ENCODE measurements at places on chromosomes 1 and 21.

GRCh38 chr1:46525253-46525983, 26.0 kb downstream of the KNCN start:
- peak; percentile 70 for DNase-seq

DNA sequence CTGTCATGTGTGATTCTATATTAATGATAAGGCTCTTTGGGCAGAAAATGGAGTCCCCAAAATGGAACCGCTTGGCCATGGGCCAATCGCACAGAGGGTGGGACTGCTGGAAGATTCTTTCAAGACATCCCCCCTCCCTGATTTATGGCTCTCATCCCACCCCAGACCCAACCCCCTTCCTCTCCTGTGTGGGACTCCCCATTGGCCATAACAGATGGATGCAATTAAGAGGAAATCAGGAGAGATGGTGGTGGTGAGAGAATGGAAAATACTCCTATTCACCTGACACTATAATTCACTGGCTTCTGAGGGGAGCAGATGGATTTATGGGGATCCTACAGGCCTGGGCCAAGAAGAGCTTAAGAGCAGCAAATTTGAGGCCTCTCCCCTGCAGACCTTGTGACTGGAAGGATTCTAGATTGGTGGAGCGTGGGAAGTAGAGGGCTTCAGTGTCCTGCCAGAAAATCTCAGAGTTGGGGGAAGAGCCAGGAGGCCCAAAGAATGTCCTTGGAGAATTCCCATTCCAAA, 1.7 kb downstream of the IGFN1 start:
- no peak for DNase-seq

DNA sequence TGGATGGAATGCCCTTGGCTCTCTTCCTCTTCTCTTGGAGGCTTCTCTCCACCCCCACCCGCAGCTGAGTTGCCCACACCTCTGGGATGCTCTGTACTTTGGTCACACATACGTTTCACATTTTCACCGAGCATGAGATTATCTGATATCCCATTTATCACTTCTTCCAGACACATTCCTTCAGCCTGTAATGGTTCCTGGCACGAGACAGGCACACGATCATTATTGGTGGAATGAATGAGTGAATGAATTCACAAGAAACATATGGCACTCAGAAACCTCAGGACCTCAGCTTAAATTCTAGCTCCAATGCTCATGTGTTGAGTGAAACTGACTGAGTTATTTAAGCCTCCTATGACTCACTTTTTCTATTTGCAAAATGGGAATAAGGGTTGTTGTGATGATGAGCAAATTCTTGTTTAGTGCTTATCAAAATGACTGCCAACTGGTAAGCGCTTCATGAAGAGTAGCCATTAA, 242.7 kb upstream of the JUN start:
- no peak for DNase-seq

DNA sequence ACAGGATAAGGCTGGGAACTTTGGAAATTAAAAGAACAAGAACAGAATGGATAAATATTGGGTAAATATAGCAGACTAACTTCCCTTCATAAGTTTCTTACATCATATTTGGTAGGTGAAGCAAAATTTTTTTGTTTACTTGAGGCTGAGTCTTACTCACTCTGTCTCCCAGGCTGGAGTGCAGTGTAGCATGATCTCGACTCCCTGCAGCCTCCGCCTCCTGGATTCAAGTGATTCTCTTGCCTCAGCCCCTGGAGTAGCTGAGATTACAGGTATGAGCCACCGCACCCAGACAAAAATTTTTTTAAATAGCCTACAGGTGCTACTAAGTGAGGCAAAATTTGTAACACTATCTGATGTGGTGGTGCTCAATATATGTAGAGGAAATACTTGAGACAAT, 50.7 kb downstream of the TM2D1 start:
- DNase-seq: no peak

DNA sequence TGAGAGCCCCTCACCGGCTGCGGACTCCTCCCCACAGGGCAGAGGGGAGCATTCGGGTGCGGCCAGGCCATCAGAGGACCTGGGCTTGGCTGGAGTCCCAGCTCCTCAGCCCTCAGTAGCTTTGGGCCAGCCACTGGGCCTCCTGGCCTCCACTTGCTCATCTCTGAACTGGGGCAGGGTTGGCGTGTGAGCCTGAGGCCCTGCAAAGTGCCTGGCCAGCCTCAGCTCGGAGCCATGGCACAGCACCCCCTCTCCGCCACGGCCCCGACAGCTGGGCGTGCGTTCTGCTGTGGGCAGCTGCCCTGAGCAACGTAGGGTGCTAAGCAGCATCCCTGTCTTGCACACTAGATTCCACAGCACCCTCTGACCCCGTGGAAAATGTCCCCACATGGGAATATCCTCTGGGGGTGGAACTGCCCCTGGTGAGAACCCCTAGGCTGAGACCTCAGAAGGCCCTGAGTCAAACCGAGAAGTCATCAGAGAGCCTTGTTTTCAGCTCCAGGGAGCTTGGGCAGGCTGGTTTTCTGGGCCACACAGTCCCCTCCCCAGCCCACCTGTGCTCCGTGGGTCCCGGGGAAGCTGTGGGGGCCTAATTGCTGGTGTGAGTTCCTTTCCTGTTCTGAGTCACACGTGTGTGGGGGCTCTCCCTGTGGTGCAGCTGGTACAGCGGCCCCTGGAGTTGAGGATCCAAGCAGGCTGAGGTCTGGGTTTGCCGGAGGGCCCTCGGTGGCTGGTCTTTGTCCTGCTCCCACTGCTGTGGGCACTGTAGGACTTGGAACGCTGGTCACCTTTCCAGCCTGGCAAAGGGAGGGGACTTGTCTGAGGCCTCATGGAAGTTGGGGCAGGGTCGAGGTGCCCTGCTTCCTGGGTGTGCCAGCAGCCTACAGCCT, 24.5 kb downstream of the TP73 start:
- DNase-seq: peak; percentile 45

DNA sequence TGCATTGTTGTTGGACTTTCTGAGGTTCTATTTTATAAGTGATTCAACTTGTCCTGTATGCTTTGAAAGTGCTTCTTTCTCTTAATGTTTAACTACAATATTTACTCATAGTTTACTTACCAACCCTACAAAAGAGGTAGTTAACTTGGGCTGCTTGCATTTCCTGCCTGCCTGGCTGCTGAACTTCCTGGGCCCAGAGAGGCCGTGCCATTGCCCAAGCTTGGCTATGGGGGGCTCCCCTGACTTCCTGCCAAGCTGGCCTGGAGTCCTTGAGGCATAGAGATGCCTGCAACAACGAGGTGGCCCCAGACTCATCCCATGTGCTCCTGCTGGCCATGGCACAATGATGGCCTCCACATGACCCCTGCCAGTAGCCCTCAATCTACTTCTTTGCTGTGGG, 361.6 kb upstream of the PLD5 start:
- no peak for DNase-seq

DNA sequence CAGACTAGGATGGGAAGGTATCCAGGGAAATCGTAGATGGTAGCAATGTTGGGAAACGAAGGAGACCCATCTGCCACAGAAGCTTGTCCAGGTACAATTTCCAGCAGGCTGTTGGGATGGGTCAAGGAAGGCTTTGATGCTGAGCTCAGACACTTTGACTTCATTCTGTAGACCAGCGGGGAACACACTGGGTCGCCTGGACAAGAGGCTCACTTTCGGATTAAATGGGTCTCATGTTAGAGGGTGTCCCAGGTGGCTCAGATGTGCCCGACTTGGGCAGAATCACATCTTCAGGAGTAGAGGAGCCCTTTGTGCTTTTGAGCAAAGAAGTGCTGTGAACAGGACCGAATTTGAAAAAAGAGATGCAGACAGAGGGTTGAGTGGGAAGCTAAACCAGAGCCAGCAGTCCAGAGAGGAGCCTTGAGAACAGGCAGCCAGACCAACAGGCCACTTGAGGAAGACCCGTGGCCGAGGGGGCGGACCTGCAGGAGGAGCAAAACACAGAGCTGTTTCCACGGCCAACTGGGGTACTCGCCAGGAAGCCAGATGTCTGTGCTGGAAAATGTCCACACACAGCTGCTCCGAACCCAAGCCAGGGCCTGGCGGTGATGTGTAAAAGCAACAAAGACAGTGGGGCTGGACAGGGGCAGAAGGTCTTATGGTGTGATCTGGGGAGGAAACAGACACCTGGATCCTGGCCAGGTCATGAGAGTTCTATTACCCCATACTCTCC, 146.9 kb downstream of the AJAP1 start:
- peak; percentile 90 for DNase-seq

- no peak for DNase-seq
Measured at GRCh38 chr21:45125357-45125756, 51.0 kb downstream of the ADARB1 start.

- no peak for DNase-seq
Measured at GRCh38 chr1:74530892-74531291, 18.5 kb upstream of the LRRC53 start.

- no peak for DNase-seq
Measured at GRCh38 chr1:28412731-28413130, 43.2 kb downstream of the PHACTR4 start.

DNA sequence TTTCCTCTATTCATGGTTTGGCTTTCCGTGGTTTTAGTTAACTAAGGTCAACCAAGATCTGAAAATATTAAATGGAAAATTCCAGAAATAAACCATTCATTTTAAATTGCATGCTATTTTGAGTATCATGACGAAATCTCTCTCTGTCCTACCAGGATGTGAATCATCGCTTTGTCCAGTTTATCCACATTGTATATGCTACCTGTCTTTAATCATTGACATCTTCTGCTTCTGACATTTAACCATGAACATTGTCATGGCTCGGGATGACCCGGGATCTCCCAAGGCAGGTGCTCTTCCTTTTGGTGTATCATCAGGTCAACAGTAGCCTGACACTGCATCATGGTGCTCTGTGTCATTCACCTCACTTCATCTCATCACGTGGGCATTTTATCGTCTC, 125.5 kb upstream of the HNRNPU start:
- DNase-seq: no peak

DNA sequence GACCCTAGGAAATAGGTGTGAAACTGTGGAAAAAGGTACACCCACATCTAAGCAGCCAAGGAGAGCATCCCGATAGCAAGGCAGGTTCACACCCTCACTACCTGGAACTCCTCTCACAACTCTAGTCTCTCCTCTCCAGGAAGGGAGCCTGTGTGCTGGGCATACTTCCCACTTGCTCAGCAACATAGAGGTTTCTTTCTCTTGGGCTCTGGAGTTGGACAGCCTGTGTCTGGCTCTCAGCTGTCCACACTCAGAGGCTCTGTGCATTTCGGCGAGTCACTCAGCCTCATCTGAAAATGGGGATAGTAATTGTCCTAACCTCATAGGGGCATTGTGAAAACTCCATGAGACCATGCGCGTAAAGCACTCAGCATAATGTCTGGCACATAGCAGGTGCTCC, 29.6 kb upstream of the VWA5B1 start:
- DNase-seq: no peak

- no peak for DNase-seq
Measured at GRCh38 chr1:82731216-82731615, 930.5 kb downstream of the ADGRL2 start.

- peak; percentile 11 for DNase-seq
Measured at GRCh38 chr1:2799811-2800663, 1.5 kb downstream of the TTC34 start.

- no peak for DNase-seq
Measured at GRCh38 chr1:54046671-54047383, 6.2 kb downstream of the TMEM59 start.

DNA sequence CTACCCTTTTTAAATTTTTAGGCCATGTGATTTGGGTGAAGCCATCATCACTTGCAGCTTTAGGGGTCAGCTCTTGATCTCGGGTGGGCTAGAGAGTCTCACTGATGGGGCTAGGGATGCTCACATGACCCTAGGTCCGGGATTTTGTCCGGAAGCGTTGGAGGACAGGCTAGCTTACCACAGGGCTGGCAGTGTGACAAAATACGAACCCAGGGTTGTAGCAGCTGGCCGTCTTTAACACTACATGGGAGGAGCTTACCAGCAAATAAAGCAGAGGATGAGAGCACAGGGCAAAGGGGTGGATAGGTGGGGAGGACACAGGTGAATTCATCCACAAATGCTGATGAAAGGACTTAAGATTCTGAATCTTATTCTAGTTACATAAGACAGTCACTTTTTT, 21.9 kb downstream of the GPR161 start:
- DNase-seq: no peak

GRCh38 chr1:114715952-114716303, 643 bp downstream of the NRAS start:
- no peak for DNase-seq

GRCh38 chr1:163406772-163407171, 85.0 kb downstream of the NUF2 start:
- DNase-seq: no peak

DNA sequence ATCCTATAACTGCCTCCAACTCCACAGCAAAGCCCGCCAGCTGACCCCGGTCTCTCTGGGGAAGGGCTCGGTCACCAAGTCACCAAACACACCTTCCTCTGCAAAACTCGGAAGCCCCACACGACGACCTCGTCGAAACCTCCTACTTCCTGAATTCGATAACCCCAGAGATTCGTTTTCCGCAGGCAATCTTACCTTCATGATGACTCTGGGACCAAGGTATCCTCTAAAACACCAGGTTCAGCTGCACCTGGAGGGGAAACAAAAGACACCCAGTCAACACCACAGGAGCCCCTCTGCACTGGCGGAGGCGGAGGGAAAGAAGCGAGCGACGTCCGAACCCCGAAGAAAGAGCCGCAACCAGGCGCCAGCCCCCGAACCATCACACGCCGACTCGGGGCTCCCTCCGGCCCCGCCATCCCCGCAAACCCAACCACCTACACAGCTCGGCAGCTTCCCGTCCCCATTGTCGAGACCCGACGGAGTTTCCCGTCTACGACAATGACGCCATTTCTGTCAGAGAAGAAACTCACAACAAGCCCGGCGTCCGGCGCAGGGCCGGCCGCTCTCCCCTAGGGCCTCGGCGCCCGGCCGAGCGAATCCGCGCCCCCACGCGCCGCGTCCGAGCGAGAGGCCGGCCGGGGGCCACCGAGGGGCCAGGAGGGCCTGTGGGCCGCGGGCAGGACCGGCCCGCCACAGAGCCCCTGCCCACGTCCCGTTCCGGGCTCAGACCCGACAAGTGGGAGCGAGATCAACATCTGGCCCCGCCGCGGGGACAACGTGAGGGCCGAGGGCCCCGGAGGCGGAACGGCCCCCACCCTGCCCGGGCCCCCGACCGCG, 1.0 kb downstream of the ARID4B start:
- DNase-seq: peak; percentile 76

GRCh38 chr1:87965193-87965592, 636.5 kb downstream of the LMO4 start:
- no peak for DNase-seq

- no peak for DNase-seq
Measured at GRCh38 chr1:147247656-147248238, 5.3 kb downstream of the CHD1L start.

DNA sequence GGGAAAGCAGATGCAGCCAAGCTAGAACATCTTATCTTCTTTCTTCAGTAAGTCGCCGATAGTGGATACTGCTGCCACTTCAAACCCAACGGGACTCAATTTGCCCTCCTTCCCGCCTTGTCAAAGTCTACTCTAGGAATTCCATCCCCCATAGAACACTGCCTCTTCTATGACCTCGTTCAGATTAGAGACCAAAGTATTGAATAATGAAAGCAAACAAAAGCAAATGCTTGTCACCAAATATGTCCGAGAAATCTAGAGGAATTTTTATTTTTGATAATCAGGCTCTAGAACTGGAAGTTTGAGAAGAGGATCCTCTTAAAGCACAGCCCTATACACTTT, 853 bp upstream of the RRAGC start:
- no peak for DNase-seq

Data from Right ventricle myocardium inferior (tissue), 1 donor.